NCI-H1417 (cell line): ENCODE measurements at places on chromosomes 3 and 15.

- DNase-seq = no peak
These were observed 5.9 kb upstream of the NDUFAF1 start for GRCh38 chr15:41408234-41408641.

GRCh38 chr3:182201456-182202168 lies 489.9 kb downstream of the SOX2 start:
- no peak for DNase-seq

DNA sequence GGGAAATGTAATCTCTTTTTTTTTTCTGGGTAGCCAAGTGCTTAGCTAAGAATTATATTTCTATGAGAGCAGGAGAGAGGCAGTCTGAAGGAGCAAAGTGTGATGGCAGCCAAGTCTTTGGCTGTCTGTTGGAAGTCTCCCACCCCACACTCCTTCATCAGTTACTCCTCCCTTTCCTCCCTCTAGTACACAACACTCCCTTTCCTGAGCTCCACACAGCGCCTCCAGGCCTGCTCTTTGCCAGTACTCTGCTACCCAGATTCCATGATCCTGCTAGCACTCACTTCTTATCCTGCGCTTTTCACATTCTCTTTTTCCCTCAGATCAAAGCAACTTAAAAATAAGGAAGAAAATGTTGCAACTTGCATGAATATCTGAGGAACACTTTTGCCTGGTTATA lies 37.4 kb upstream of the SNRK start:
- no peak for DNase-seq

GRCh38 chr15:40854161-40854560 lies 10.3 kb downstream of the SPINT1 start:
- no peak for DNase-seq

DNA sequence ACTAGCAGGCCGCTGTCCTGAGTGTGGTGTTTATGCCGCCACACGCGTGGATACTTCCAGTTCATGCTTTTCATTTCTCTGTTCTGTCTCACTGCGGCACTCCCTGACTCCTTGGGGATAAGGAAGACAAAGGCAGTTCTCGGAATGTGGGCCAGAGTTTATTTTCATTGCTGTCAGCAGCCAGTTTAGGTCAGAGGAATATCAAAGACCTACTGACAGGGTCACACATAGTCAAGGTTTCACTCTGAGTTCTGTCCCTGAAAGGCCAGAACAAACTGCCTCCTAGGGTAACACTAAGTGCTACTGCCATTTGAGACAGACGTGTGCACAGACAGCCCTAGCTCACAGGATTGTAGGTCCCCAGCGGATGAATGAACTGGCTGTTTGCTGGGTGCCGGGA lies 27.3 kb upstream of the SPTBN5 start:
- DNase-seq = no peak

- no peak for DNase-seq
These were observed 112.0 kb upstream of the RPL32 start for GRCh38 chr3:12953201-12953995.

GRCh38 chr3:155556531-155556930 lies 188.3 kb downstream of the PLCH1 start:
- no peak for DNase-seq

DNA sequence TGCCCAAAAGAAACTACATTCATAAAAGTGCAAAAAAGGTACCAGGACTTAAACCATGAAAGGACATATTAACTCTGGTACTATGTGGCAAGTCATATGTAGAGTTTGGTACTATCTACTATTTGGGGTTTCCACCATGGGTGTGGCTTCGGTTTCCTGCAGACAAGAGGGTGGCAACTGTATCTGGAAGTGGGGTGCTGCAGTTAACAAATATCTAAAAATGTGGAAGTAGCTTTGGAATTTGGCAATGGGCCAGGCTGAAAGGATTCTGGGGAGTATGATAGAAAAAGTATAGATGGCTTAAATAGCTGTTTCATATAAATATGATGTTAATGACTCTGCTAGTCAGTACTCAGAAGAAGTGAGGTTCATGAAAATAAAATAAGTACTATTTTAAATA lies 44.0 kb downstream of the PLSCR2 start:
- no peak for DNase-seq

GRCh38 chr15:76349301-76350070 lies 12.9 kb downstream of the ISL2 start:
- no peak for DNase-seq

GRCh38 chr3:53420831-53421230 lies 73.5 kb upstream of the DCP1A start:
- no peak for DNase-seq

DNA sequence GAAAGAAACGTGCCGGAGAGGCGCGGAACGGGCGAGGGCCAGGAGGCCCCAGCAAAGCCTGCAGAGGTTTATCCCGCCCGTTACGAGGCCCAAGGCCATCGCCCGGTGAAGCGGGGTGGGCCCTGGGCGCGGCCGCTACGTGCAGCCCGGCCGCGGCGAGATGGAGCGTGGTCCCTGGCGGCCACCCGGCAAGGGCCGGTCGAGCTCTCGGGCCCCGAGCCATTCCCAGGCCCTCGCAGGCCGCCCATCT lies 1.1 kb downstream of the PKM start:
- DNase-seq = no peak

DNA sequence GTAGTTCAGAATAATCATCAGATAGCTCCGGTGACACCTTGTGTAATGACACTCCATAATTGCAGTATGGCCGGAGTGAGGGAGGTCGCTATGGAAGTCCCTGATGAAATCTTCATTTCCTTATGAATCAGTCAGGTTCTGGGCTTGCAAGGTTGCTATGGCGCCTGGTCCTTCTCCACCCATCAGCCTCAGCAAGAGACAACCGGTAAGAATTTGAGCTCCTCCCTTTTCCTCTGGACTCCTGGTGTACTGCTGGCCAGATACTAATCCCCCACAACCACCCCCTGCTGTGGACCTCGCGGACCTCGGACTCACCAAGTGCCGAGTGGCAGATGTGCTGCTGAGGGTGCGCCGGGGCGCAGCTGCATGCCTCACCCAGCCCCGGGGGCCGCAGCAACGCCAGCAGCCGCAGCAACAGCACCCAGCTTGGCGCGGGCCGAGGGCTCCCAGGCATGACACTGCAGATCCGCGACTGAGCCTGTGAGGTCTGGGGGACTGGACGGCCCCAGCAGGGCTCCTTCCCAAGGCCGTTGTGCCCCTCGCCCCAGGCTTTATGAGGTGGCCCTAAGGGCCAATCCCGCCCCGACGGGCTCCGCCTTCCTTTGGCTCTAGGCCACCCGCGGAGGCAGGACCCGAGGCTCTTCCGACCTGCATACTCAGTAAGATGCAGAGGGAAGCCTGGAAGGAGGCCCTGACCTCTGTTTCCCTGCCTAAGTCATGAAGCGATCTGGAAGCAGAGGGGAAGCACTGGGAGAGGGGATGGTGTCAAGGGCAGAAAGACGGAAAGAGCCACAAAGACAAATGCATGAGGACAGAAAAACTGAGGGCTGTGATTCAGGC lies at the start of gene TIMP4:
Gene TIMP4, minus strand, starts transcription at position 526 of the 840 bp plus-strand sequence. Its CDS starts 72 bp downstream, at position 454.
- DNase-seq = no peak

- DNase-seq = no peak
These were observed 66.4 kb downstream of the SEMA5B start for GRCh38 chr3:122961146-122961545.
